Stimulated activated CD4-positive, alpha-beta T cell treated with anti-CD3 and anti-CD28 coated beads, Interleukin-1b, Interleukin-23, amount 100 ng/mL, for 24 hours (primary cell): ENCODE measurements at places on chromosomes 16 and 17.

DNA sequence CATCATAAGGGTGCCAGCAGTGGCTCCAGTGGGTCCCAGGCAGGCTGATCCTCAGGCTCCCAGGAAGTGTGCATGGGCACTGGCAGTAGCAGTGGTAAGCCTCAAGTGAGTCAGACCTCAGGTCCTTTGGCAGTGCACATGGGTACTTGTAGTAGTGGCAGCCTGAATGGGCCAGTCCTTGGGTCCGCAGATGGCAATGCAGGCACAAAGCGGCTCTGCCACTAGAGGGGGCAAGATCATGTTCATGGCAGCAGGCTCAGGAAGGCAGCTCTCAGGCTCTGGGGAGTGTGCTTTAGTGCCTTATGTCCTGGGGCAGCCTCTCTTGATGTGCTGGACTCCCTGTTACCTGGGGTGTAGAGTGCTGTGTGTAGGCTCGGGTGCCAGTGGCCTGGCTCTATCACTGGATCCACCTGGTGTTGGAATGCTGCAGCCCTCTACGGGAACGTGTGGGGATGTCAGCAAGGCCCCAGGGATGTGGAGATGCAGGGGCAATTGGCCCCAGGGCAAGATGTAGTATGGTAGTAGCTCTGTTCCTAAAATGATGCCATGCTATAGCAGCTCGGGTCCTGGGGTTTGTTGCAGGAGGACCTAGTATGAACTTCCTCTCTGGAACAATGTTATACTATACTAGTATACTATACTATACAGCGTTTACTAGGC lies 11.0 kb downstream of the ACSM3 start:
- DNase-seq, result peak; percentile 43

DNA sequence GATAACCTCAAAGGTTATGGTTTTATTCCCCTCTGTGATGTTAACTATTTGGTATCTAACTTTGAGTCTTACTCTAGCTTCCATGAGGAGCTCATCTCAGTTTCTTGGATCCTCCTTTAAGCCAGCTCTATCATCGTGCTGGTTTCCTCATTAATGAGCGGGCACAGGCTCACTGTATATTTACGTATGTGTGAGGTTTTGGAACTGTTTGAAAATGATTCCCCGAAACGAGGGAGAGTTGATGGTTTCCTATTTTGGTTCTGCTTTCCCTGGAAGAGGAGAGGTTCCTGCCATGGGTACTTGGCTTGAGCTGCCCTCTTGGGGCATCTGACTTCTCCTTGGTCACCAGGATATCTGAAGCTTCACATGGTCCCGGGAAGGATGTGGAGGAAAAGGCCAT lies 32.7 kb upstream of the PIK3R6 start:
- no peak for DNase-seq

DNA sequence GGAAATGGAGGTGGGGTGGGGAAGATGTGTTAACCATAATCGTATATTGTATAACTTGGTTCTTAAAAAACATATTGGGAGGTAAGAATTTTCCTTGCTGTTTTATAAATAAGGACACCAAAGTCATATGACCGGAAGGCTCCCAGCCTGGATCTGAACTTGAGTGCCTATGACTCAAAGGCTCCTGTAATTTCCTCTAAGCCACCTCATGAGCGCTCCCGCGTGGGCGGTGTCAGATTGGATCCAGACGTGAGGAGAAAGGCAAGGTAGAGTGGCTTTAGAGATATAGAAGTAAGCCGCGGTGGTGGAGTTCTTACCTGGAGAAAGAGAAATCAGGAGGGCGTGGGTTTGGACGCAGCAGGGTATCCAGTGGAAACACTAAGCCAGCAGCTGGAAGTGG lies 196.2 kb upstream of the NLRP1 start:
- no peak for DNase-seq

- DNase-seq, result peak; percentile 16
These were observed 981 bp upstream of the UNC13D start for GRCh38 chr17:75845058-75845711.

GRCh38 chr16:61937646-61938045 lies 98.6 kb downstream of the CDH8 start:
- no peak for DNase-seq

DNA sequence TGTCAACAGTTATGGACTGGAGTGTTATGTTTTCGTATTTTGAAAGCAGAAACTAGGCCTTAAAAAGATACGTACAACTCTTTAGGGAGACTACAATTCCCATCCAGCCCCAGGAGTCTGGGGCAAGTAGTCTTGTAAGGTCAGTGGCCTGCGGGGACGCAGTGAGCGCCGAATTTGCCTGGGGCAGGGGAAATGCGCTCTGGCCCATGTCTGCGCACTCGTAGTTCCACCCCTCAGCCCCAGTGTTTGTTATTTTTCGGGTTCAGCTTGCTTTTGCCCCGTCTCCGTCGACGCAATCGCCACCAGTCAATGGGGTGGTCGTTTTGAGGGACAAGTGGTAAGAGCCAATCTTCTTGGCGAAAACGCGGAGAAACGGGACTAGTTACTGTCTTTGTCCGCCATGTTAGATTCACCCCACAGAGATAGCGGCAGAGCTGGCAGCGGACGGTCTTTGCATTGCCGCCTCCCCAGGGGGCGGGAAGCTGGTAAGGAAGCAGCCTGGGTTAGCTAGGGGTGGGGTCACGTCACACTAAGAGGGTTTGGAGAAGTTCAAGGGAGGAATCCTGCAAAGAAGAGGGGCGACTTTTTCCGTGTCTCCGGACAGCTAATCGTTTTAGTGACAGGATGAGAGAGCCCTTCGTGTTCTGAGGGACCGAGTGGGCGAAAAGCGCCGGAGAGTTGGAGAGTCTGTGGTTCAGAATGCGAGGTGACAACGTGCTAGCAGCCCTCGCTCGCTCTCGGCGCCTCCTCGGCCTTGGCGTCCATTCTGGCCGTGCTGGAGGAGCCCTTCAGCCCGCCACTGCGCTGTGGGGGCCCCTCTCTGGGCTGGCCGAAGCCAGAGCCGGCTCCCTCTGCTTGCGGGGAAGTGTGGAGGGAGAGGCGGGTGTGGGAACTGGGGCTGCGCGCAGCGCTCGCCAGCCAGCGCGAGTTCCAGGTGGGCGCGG lies 1.1 kb upstream of the BRCA1 start:
- no peak for DNase-seq

DNA sequence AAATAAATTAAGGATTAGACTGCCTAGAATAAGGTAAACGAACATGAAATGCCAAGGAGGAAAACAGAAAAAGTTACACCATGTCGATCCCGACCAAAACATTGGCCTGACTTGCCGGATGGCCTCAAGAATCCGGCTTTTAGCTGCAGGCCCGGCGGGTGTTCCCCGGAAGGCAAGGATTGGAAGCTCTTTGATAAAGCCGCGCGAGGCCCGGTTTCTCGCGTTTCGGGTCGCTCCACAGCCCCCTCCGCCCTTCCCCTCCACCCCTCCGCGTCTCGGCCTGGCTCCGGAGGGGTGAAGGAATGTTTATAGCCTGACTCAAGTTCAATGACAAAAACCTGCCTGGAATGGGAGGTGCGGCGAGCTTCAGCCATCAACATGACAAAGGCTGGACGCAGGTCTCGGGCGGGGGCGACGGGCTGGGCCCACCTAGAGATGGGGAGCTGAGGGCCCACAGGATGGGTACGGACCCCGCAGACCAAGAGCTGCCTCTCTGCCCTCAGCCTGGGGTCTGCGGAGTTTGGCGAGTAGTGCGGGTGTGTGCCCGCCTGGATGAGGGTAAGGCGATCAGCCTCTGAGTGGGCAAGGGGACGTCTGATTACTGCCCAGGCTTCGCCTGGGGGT lies 2.6 kb downstream of the PRAC1 start:
- DNase-seq, result no peak

GRCh38 chr17:44353672-44354331 lies 8.7 kb downstream of the GRN start:
- DNase-seq, result no peak

DNA sequence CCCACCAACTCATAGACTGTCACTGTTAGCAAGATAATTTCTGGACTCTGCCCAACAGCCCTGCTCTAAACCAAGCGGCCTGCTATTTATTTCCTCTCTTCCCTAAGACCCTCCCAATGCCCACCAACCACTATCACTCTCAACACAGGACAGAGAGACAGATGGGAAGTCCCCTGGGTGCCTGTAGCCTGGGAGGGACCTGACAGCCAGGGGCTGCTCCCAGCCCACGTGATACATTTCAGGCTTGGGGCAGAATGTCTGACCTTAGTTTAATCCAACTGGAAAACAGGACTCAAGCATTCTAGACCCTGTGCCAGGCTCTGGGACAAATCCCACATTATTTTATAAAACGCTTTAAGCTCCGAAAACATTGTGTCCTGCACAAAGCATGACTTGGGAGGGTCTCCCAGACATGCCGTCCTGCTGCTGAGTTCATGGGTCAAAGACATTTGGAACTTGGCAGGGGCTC lies 23.6 kb downstream of the XYLT1 start:
- no peak for DNase-seq

GRCh38 chr16:80527297-80527696 lies 13.5 kb upstream of the DYNLRB2 start:
- DNase-seq, result peak; percentile 43

DNA sequence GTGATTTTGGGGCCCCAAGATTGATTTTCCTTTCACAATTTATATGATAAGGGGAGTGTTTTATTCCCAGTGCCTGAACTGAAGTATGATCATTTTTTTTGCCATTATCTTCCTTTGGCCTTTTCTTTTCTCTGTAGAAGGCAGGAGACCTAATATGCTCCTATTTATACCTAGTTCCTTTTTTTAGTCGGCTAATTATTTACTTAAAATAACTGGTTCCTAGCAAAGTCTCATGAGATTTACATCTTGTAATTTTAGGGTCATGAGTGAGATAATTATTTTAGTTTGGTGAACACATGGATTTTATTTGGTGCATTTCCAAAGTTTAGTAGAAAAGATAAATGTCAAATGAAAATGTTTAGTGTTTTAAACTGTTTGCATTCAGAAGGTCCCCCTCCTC lies 24.8 kb downstream of the SEC14L1 start:
- no peak for DNase-seq
